ENCODE measurements at places on chromosomes 6 and 20.

DNA sequence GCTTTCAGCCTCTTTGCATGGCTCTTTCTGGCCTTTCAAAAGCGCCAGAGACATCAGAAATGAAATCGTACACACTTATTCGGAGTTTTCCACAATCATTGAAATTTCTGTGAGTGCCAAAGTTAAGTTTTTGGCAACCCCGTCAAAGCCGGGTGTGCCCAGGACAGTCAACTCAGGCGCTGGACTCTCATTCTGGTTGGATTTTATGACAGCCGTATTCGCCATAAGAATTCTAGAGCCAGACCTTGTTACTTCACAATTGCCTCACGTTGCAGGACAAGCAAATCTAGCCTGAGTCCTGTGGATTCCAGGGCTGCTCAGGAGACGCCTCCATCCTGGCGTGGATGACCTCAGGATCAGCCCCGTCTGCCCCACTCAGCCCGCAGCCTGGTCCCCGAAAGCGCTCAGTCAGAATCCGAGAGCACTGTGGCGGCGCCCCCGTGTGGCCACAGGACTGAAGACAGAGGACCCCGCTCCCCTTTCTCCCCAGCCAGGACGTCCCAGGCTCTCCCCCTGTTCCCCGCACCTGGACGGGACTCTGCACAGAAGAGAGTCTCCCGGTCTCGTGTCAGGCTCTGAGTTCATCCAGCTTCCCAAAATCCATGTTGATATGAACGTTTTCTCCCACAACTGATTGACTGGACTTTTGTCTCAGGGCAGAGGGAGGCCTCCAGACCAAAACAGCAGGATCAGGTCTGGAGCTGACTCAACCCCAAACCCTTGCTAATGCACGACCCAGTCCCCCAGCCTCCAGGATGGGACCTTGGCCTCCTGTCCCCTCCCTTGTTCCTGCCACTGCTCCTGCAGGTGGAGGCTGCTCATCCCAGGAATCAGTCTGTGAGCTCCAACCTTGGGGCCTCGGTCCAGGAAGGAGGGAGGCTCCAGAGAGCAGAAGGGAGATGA is 38.2 kb downstream of the MICA start:
- H3K4me3 ChIP-seq = no peak overlapping the region
- H3K27me3 ChIP-seq = peaks cover 74% of the 10 kb centered on the region
- H3K36me3 ChIP-seq = peaks cover 2% of the 10 kb centered on the region
- DNase-seq = peak; percentile 57
- H3K4me1 ChIP-seq = no peaks in the 10 kb centered on the region

- no peak overlapping the region for H3K4me3 ChIP-seq
- no peak for DNase-seq
- H3K27me3 ChIP-seq = no peaks in the 10 kb centered on the region
- H3K36me3 ChIP-seq = no peaks in the 10 kb centered on the region
These were observed 1076.7 kb downstream of the KIF16B start for GRCh38 chr20:15496501-15497039.

DNA sequence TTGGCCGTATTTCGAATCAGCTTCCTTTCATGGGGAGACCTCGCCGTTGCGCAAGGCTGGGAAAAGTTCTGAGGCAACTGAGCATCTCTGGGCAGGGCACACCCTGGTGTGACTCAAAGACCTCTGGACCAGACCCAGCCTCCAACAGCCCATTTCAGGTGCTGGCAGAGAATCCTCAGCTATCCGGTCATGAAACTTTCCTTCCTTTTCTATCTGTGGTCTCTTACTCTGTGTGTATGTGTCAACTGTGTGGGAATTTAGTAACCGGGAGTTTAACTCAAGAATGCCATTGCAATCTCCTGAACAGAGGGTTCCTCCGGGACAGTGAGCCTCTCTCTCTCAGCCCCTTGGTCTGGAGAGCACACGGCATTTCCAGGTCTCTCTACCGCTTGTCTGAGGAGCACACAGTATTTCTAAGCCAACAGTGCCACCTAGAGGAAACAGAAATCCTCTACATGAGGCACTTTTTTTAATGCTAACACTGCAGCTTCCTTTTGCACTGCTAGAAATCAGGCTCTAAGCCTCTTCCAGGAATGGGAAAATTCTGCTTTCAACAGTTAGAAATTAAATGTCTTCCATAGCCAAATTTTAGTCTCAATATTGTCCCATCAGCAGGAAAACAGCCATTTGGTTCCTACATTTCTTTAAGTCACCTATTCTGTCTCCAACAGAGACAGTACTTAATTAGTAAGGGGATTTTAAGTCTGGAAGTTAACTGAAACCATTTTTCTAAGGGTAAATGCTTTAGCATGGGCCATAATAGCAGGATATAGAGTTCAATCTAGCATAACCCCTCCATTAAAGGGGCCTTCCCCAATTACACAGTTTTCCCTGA is 32.7 kb downstream of the PLN start:
- H3K4me1 ChIP-seq = peaks cover 23% of the 10 kb centered on the region
- peak overlapping the region; percentile 83 for H3K27ac ChIP-seq
- H3K4me3 ChIP-seq = no peak overlapping the region
- DNase-seq = no peak
- H3K36me3 ChIP-seq = peaks cover 9% of the 10 kb centered on the region

DNA sequence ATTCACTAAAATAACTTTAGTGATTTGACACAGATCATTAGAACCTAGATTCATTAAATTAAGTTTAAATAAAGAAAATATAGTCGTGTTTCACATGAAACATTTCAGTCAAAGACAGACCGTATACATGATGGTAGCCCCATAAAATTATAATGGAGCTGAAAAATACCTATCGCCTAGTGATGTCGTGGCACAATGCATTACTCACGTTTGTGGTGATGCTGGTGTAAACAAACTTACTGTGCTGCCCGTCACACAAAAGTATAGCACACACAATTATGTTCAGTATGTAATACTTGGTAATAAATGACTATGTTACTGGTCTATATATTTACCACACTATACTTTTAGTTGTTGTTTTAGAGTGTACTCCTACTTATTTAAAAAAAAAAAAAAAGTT is 17.3 kb downstream of the DST start:
- no peaks in the 10 kb centered on the region for H3K36me3 ChIP-seq
- no peak overlapping the region for H3K4me3 ChIP-seq

GRCh38 chr20:53149148-53149889 is 177.2 kb downstream of the TSHZ2 start:
- no peak overlapping the region for H3K4me3 ChIP-seq
- no peak for DNase-seq
- no peaks in the 10 kb centered on the region for H3K4me1 ChIP-seq
- no peak overlapping the region for H3K27ac ChIP-seq

DNA sequence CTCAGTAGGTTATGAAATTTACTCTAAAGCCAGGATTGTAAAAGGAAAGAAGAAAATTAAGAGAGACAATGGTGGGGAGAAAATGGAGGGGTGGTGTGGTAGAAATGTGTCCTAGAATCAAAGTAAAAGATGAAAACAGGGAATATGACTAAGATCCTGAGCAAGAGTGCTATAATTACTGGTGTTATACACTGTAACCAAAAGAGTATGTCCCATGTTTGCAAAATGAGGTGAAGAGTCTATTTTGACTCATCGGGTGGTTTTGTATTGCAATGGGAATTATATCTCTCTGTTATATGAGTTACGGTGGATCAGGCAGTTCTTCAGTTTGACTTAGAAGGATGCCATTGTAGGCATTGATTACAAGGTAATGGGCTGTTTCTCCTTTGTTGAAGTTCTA is 8.5 kb downstream of the L3MBTL3 start:
- peaks cover 41% of the 10 kb centered on the region for H3K4me1 ChIP-seq
- DNase-seq = no peak
- H3K27me3 ChIP-seq = no peaks in the 10 kb centered on the region
- no peak overlapping the region for H3K27ac ChIP-seq
